ENCODE measurements at places on chromosomes 1 and 21.

GRCh38 chr1:2934642-2935081 is 86.6 kb upstream of the ACTRT2 start:
- DNase-seq: no peak

DNA sequence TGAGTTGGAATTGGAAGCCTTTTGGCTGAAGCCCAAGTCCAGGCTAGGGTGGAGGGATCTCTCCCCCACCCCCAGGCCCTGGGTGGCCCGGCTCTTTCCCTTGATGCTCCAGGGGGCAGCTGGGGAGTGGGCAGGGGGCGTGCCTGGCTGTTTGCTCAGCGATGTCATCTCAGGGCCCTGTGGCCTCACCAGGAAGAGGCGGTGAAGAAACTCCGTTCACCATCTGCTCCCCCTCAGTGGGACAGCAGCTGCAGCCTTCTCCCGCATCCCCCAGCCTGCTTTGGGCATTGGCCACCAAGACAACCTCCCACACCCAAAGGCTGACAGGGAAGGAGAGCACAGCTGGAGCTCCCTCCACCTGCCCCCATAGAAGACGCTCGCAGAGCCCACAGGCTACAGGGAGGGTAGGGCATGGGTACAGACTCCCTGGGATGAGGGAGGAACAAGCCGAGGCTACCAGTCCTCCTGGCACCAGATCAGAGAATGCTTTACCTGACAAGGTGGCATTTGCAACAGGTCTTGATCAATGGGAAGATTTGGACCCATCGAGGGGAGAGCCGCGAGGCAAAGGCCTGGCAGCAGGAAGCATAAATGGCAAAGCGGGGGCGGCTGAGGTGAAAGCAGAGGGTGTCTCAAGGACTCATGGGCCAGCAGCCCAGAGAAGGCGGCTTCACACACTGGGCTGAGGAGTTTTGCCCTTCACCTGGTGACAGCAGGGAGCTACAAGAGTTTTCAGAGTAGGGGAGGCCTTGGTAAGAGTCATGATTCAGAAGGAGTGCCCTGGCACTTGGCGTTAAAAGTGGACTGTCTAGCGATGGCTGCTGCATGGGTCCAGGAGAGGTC is 6.5 kb upstream of the GUCA2A start:
- no peak for DNase-seq

DNA sequence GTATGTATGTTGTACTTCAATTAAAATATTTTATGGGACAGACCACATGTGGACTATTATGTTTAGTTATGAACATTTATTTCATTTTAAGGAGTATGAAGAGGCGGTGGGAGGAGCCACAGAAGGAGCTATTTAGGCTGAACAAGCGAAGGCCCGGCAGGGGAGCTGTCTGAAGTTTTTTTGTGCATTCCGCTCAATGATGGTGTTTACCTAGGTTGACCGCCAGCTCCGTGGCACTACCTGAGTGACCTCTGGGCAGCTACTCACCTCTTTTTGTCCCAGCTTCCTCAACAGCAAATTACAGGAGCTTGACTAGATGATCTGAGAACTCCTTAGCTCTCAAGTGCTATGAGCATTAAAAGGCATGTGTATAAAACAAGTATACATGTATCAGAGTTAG is 32.7 kb upstream of the C1orf198 start:
- DNase-seq: no peak

- no peak for DNase-seq
Observed at GRCh38 chr1:168476588-168477385, 67.0 kb downstream of the XCL2 start.

GRCh38 chr1:234841710-234842231 is 231.8 kb upstream of the IRF2BP2 start:
- DNase-seq: peak; percentile 64

DNA sequence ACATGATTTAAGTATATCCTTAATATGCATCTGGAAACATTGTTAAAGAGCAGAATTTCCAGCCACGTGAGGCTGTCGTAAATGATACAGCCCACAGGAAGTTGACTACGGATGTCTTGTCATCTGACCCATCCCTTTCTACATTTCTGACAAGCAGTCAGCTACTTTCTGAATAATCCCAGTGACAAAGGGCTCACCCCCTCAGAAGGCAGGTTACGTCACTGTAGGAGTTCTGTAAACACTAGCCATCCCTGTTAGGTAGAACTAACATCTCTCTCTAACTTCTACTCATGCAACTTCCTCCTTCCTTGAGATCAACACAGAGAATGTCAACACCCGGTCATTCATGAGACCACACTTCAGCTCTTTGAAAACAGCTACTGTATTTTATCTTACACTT is 259.2 kb downstream of the GREM2 start:
- no peak for DNase-seq

- DNase-seq: no peak
Observed at GRCh38 chr1:235151033-235151432, 10.0 kb downstream of the RBM34 start.

DNA sequence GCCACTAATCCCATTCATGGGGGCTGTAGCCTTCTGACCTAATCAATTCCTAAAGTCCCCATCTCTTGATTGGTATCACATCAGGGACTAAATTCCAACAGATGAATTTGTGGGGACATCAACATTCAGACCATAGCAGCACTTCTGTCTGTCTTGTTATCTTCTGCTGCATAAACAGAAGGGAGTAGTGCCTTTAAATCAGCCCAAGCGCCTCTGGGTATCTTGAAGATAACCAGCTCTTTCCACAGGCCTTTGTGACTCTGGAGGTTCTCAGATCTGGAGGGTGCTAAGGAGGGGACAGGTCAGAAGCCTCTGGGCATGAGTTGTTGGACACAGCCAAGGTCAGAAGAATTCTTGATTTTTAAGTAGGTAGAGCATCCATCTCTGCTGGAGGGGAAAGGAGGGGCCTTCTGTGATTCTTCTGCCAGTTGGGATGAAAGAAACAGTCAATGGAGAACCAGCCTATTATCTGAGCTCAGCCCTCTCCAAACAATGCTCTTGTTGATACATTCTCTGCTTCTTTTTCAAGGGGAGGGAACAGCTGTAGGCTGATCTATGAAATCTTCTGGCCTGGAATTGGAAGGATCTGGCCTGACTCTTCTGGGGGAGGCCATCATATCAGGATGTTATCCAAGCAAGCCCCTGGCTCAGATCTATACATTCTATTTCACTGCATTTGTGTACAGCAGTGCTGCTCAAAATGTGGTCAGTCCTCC is 31.3 kb upstream of the LRIG2 start:
- DNase-seq: no peak

- DNase-seq: no peak
Observed at GRCh38 chr1:82321794-82322193, 521.1 kb downstream of the ADGRL2 start.

GRCh38 chr1:8427493-8427892 is 109.6 kb downstream of the SLC45A1 start:
- peak; percentile 84 for DNase-seq

DNA sequence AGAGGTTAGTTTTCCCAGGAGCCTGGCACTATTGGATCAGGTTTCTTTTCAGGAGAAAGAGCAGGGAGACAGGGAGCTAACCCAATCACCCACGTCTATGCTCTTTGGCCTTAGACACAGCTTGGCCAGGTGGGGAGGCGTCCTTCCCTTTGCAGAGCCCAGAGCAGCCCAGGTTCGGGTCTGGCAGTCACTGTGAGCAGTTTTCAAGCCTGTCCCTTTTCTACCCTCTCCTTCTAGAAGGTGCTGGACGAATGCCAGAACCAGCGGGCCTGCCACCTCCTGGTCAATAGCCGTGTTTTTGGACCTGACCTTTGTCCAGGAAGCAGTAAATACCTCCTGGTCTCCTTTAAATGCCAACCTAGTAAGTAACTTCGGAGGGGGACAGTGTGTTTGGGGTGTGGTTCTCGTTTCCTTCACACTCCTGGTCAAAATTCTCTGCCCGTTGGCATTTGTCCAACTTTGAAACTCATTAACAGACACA is 44.9 kb downstream of the EVA1C start:
- DNase-seq: no peak

DNA sequence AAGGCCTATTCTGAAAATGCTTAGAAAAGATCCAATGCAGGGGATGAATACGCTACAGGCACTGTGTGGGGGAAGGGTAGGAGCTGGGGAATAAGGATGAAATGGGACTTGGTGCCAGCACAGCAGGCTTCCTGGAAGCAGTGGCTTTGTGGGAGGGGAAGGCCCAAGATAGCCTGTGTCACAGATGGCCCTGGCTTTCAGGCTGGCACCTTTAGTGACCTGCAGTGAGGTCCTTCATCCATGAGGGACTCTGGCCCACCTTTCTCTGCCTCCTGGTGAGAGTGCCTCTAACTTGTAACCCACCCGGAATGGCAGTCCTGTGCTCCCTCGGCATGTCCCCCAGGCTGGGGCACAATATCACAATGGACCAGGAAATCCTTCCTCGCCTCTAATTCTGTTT is 919 bp downstream of the CHI3L1 start:
- no peak for DNase-seq

- DNase-seq: no peak
Observed at GRCh38 chr1:201310986-201311355, 27.7 kb downstream of the PKP1 start.

- DNase-seq: no peak
Observed at GRCh38 chr1:119040906-119041305, 52.8 kb upstream of the TBX15 start.

DNA sequence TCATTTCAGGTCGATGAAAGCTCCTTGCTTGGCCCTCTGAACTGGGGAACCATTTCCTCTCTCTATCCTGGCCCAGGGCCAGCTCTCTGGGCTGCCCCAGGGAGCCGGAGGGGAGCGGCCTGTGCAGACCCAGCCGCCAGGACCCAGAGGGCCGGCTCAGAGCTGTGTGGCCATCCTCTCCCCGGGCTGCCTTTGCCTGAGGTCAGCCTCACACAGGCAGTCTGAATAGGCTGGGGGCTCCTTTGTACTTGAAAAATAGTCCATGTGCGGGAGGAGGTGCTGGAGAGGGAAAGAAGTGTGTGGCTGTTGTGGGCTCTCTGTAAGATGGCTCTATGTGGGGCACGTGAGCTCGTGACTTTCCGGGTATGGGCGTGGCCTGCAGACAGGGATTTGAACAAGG is 275.1 kb upstream of the VAMP3 start:
- no peak for DNase-seq

DNA sequence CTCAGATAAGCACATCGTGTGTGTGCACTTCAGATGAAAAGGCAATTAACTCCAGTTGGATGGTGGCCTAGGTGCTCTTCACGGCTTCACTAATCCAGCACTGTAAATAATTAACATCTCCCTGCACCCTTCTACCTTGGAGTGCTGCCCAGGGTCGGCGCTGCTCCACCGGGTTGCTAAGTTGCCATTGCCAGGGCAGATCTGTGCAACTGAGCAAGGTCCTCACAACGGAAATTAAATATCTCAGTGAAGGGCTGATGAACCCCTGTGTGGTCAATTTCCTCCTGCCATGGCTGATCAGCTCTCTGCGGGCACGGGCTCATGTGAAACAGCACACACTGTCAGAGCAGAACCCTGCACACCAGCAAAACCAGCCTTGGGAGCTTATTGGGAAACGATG is 63.2 kb downstream of the SYDE2 start:
- DNase-seq: no peak

GRCh38 chr1:119101563-119101962 is 38.9 kb downstream of the WARS2 start:
- DNase-seq: no peak

- DNase-seq: no peak
Observed at GRCh38 chr21:41840880-41841279, 38.3 kb downstream of the PRDM15 start.

DNA sequence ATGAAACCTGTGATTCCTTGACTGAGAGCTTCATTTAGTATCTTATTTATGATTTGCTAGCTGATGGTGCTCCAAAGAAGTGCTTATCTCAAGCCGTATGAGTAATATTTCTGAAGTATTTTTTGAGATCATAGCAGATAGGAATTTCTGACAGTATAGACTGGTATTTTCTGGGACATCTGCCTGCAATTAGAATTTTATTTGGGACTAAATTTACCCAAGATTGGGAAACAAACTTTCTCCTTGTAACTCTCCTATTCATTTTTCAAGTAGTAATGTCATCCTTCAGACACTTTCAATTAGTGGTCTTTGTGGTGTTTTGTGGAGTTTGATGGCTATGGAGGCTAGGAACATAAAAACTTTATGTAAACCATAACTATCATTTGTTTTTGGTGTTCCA is 597.2 kb upstream of the ZP4 start:
- DNase-seq: no peak

DNA sequence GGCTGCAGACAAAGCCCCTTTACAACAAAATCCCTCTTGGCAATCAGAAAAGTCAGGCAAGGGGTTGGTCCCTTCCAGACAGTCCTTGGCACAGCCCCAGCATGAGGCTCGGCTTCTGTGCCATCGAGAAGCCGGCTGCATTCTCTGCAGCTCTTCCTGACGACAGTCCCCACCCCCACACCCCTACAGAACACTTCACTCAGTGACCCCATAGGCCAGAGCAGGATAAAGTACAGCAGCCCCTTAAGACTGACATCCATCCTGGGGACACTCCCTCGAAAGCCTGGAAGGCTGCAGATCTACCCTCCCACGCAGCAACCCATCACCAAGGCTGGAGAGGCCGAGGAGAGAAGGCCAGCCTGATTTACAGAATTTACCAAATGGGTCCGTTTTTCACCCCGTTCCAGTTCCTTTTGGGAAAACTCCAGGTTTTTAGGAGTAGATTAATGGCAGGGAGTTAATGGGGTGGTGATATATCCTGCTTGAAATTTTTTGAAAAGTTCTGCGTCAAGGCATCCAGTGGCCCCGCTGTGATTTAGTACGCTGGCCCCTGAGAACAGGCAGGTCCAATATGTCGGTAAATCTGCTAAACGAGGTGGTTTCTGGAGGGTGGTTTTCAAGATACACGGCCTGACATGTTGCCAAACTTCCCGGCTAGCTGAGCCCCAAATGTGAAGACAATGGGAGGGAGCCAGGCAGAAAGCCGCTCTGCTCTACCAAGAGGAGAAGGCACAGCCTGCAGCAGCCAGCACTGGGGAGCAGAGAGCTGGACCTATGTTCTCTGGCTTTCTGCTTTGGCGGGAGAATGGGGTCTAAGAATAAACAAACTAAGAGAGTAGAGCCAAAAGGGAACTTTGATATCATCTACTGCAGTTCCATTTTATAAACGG is 81.7 kb downstream of the SSBP3 start:
- no peak for DNase-seq

DNA sequence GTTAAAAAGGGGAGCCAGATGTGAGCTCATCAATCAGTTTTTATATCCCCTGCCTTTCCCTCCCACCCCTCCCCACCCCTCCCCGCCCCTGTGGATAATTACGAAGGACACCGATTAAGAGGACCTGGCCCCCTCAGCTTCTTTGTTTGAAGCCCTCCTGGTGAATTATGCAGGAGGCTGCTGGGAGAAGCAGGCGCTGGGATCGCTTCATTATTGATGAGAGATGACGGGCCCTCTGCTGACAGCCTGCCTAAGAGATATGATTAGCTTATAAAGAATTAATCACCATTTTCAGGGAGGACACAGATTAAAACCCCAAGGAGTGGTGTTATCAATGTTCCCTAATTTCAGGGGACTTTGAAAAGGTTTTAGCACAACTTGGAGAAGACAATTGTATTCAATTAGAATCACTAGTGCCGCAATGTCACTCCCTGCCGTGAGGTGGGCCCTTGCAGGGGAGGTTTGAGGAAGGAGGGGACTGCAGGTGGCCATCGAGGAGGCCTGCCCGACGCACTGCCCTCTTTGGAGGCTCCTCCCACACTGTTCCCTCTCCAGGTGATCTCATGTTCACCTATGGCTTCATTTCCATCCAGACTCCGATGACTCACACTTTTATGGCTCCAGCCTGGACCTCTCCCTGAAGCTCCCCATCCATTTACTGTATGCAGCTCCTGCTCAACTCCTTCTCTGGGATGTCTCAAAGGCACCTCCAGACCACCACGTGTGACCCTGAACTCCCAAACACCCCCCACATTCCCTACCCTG is 67.0 kb upstream of the KLHDC7A start:
- no peak for DNase-seq

- DNase-seq: no peak
Observed at GRCh38 chr21:34345091-34345871, 18.5 kb upstream of the KCNE2 start.
